AG04449 (cell line): ENCODE measurements at places on chromosomes 11 and 22.
A peak's percentile ranks its signal among the peaks of the same experiment; 100 is the strongest.

- no peak for DNase-seq
These were observed 47.4 kb downstream of the SHANK2 start for GRCh38 chr11:71204748-71205664.

- DNase-seq: no peak
These were observed 310.7 kb upstream of the NCAM1 start for GRCh38 chr11:112650527-112650926.

- no peak for DNase-seq
These were observed 144.7 kb downstream of the ENTHD1 start for GRCh38 chr22:39748877-39749276.

DNA sequence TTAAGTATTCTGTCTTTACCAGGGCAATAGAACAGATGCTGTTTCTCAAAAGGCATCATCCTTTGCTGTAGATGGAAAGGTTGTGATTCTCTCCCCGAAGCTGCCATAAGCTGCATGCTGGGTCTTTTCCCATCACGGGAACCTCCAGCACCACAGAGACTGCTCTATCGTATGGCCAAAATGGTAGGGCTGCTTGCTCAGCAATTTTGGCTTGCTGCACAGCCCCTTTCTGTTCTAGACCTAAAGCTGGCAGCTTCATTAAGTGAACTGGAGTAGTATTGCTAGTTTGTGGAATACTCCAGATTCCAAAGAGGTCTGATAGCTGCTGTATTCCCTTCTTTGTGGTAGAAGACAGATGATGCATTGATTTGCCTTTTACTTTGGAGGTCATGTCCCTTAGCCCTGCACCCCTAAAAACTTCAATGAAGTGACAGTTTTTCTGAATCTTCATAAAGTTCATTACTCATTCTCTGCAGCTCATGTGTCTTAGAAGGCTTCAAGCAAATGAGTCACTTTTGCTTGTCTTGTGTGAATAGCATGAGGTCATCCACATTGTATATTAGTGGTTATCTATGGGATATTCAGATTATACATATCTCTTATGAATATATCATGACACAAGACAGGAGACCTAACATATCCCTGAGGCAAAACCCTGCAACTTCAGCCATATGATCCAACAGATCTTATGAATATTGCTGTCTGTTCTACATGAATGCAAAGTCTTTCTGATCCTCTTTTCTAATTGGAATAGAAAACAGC, 245.3 kb downstream of the FAM76B start:
- DNase-seq: peak; percentile 17

DNA sequence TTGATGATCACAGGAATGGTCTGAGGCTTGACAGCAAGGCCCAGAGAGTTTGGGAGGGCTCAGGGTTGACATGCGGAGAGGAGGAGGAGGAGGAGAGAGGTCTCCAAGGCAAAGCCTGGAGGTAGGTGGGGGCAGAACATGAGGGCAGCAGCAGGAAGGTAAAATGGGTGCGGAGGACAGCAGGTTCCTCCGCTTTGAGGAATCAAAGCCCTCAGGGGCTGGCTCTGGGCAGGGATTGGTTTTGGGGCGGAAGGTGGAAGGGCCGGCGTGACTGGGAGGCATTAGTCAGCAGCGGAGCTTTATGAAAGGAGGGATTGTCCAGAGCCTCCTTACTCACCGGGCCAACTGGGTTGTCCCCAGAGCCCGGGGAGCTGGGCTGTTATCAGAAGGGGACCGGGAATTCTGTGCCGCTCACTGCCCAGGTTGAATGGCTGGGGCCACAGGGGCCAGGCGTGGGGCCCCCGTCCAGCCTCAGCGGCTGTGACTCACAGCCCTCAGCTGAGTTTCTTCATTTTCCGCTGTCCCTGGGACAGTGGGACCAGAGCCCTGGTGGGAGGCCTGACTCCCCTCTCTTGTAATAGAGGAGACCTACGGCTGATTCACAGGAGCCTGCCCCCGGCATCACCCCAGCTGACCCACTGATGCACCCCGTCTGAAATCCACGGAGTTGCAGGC, 36.2 kb downstream of the LIF start:
- DNase-seq: no peak

DNA sequence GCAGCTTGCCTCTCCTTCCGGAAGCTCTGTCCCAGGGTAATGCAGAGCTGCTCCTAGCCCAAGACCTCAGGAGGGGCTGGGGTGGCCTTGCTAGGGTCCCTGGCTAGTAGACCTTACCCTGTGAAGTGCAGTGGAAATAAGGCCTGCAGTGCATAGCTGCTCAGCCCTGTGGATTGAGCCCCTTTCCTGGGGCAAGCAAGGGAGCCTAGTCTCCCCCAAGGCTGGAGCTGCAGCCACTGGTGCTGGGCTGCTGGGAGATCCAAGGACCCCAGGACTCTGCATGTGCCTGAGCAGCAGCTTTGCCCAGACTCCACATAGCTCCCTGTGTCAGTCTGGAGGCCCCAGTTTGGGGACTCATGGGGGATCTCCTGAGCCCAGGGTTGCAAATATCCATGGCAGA, 57.9 kb downstream of the FANCF start:
- DNase-seq: no peak

DNA sequence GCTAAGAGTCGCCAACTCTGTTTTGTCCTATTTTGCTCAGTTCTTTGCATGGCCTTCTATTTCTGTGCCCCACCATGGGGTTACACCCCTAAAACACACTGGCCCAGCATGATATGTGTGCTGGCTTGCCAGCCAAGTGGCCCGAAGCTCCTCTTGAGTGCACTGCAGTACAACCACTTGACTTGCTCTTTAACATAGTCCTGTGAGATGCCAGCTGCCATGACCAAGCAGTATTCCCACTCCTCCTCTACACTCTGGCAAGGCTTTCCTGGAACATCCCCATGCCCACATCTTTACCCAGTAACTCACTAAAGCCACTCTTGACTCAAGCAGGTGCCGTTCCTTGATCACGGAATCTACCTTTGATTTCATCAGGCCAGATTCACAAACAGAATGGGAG, 102.9 kb upstream of the GAL start:
- DNase-seq: no peak

- DNase-seq: no peak
These were observed 4.2 kb upstream of the IGF2 start for GRCh38 chr11:2143477-2143798.

- DNase-seq: no peak
These were observed 3.7 kb upstream of the IPO7 start for GRCh38 chr11:9380773-9381172.

GRCh38 chr11:108224911-108225786, 2.3 kb downstream of the ATM start:
- no peak for DNase-seq

DNA sequence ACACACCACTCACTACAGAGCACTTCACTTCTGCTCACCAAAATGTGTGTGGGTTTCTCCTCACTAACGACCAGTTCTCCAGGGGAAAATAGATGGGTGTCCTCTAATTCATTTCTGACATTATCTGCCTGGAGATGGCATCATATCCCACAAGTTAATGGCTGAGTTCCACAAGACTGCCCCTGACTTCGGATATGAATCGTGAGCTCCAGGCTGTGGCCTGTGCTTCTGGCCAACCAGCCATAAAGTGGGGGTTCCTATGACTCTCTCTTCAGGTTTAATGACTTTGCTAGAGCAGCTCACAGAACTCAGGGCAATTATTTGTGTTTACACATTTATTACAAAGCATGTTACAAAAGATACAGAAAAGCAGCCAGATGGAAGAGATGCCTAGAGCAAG, 113.0 kb upstream of the SYT13 start:
- no peak for DNase-seq

- no peak for DNase-seq
These were observed 43.7 kb downstream of the GAB4 start for GRCh38 chr22:16964366-16964765.

DNA sequence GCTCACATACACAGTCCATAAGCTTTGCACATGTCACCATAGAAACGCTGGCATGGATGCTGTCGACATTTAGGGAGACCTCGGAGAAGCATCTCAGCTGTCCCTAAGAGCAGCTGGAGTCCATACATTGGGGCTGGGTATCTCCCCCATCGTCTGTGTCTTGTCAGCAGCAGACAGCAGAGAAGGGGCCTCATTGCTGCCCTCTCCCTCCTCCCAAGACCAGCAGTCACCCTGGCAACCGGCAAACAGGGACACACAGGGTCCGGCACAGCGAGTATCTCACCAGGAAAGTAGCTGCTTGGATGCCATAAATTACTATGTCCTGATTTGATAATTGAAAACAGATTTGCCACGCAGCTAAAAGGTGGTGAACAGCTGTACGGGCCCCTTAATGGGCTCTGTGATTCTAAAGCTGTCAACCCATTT, 84.4 kb downstream of the CD44 start:
- no peak for DNase-seq

DNA sequence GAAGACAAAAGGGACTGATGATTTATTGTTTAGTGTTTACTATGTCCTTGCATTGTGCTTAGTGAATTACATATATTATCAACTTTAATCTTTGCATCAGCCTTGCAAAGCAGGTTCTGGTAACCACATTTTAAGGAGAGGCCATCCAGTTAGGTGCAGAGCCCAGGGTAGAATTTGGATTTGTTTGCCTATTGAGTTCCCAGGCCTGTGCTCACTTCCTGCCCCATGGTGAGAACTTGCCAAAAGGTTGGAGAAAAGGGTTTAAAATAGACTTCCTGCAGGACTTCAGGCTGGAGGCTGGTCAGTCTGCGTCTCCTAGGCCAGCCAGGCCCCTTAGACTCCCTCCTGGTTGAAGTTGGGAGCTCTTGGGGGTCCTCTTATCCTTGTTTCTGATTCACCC, 72.1 kb downstream of the ATXN10 start:
- no peak for DNase-seq

GRCh38 chr11:88188251-88188931, 13.1 kb upstream of the RAB38 start:
- DNase-seq: no peak

DNA sequence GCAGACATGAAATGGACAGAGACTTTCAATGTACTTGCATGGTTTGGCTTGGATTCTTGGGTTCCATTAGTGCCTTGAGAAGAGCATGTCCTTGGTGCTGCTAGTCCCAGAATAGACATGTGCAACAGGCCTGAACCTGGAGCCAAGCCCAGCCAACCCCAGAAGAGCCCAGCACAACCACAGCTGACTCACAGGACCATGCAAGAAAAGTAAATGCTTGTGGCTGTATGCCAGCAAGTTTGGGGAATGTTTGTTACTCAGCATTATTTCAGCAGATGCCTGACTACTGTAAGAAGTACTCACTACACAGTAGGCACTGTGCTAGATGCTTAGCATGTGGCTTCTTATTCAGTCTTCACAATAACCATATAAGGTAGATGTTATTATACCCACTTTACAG, 39.2 kb upstream of the HMGXB4 start:
- DNase-seq: no peak

- DNase-seq: no peak
These were observed 9.0 kb upstream of the RCN1 start for GRCh38 chr11:32081901-32082300.

- no peak for DNase-seq
These were observed 26.1 kb downstream of the APOL6 start for GRCh38 chr22:35674335-35674734.

DNA sequence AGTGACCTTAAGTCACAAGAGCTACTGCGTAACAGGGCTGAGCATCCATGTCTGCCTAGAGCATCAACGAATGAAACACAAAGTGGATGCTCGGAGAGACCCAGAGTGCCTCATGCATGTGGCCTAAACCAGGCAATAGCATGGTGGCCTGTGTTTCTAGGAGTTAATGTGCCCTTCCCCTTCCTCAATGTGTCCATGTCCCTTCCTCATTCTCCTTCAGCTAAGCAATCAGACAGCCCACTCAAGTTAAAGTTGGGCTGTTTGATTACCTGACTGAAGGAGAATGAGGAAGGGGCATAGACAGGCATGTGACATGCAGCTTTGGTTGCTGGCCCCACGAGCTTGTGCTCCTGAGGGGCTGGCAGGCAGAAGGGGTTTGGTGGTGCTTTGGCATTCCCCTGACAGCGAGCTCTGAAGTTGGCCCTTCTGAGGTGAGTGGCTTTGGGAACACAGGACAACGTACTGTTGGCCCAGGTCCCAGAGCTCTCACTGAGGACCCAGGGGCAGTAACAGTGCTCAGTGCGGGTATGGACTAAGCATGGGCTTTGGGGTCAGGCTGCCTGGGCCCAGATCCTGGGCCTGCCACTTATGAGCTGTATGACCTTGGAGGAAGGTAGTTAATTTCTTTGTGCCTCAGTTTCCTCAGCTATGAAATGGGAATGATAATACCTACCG, 46.7 kb downstream of the IRAG1 start:
- no peak for DNase-seq

- no peak for DNase-seq
These were observed 52.0 kb upstream of the SPATA19 start for GRCh38 chr11:133897331-133897650.

DNA sequence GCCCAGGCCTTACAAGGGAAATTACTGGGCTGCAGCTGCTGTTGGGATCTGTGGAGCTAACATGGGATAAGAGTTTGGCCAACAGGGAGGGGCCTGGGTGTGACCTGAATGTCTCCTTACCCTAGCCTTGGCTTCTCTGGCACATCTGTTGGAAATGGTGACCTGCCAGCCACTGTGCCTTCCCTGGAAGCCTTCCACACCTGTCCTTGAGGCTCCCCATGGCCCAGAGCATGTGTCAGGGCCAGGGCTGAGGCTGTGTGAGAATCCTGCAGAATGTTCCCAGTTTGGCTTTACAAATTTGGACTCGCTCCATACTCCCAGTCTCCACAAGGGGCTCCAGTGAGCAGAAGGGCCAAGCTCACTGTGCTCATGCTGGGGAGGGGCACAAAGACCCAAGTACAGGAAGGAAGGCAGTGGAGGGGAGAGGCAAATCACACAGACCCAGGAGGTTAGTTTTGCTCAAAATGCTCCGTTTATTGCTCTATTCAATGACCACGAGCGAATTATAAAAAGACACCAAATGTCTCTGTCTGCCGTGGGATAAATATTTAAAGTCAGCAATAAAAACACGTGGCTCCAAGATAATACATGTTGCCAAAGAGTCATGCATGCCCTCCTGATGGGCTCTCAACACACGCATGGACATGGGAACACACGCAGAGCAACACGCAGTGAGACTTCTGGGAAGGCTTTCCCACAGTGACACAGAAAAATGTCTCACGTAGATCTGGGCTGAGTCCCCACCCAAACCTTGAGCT, 1.7 kb upstream of the IGSF22 start:
- DNase-seq: no peak

GRCh38 chr22:41898645-41899044, 16.2 kb downstream of the SHISA8 start:
- no peak for DNase-seq
